Activated gamma-delta T cell (primary cell): ENCODE measurements at places on chromosomes 12 and 14.

DNA sequence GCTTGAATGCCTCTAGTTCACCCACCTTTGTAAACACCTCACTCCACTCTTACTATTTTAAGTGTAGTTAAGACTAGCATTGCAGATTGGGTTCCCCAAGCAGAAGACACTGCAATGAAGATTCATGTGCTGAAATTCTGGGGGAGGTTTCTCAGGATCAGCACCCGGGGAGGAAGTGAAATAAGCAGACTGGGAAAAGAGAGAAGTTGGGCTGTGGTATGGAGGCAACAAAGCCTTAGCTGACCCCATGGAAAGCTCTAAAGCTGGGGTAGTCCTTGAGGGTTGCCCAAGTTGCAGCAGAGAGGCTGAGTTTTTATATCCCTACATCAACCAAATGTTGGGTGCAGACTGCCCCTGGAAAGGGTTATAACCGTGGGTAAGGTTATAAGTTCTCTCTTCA, 23.9 kb upstream of the IGF1 start:
- no peak for DNase-seq

DNA sequence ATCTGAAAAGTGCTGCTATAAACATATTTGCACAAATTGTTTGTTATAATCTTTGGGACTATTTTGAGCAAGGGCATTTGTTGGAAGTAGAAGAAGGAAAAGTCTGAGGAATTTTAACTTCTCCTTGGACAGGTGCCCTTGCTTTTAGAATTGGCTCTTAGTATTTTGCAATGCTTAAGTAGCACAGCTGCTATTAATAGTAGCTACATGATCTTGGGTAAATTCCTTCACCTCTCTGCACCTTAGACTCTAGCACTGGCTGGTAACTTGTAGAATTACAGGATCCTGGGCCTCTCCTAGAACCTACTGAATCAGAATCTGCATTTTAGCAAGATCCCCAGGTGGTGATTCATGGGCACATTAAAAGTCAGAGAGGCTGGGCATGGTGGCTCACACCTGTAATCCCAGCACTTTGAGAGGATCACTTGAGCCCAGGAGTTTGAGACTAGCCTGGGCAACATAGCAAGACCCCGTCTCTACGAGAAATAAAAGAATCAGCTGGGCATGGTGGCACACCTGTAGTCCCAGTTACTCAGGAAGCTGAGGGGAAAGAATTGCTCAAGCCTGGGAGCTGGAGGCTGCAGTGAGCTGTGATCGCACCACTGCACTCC, 10.8 kb upstream of the TMEM120B start:
- no peak for DNase-seq

DNA sequence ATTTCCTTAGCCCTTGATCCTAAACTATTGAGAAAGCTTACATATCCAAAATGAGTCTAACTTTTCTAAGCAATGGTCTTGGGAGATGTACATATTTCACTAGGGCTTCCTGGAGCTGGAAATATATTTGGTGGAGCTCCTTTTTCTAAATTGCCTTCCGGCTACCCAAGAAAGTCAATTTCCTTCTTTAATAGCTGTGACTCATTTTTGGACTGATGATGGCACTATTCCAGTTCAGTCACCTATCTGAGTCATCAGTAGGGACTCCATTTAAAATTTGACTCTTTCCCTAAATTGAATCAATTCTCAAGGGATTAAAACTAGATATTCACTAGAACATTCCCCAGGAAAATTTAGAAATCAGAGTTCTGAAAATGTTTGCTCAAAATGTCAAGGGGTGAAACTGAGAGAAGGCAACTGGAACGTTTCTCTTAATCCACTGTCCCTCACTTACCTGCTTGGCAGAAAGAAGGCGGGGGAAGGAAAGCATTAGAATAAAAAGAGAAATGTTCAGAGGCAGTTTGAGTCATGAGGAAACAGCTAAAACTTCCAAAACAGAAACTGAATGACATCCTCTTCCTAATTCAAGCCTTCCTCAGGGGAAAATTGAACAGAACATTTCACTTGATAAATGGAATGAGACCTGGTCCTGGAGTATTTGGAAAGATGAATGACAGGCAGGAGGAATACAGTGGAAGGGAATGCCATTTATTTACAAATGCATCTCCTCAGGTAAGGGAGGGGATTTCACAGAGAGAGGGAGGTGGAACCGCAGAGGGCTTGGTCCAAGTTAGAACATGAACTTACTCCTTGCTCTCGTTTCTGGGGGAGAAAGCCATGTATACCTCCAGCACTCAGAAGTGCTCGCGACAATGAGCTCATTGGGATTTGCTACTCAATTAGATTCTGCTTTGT, 91.2 kb downstream of the RGS6 start:
- no peak for DNase-seq

DNA sequence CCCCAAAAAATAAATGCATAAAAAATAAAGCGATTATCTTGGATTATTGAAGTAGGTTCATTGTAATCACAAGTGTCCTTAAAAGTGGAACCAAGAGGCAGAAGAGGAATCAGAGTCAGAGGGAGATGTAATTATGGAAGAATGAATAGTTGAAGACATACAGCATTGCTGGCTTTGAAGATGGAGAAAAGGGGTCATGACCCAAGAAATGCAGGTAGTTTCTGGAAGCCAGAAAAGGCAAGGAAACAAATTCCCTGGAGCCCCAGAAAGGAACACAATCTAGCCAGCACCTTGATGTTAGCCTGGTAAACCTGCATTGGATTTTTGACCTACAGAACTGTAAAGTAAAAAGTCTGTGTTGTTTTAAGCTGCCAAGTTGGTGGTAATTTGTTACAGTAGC, 57.5 kb upstream of the PTGR2 start:
- DNase-seq, result no peak
